GM19239 (cell line): ENCODE measurements at places on chromosomes 7 and 10.

DNA sequence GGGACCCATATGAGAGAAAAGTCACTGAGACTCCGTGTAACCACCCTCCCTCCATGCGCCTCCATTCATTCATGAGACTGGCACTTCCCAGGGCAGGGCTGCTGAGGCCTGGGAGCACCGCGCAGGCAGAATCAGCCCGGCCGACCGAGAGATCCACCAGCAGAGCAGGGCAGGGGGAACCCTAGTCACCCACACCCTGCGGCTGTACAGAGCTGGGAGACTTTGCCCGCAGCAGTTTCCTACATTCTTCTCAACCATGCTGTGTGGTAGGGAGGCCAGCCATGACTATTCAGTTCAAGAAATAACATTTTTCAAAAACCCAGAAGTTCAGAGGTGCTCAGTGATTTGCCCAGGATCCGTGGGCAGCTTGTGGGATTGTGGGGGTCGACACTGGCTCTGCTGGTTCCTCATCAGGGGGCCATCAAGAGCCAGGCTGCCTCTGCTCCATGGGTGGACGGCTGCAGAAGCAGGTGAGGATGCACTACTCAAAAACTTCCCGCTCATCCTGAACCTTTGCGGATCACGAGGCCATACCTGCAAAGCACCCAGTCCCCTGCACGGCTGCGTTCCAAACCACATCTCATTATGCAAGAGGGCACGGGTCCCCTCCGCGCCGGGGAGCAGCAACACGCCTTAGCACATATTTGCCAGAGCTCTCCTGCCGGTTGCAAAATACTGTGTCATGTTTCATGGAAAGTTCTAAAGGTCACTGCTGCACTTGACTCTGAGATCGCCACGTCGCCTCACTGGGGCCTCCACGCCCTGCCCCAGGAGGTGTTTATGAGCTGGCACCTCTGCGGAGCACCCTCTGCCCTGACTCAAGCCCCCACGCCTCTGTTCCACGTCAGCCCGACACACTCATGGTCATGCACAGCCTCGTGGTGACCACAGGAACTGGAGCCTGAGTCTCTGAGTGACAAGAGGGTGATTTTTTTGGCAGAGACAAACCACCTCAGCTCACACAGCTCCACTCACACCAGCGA, 132.0 kb downstream of the PRKAG2 start:
- no peak for DNase-seq

DNA sequence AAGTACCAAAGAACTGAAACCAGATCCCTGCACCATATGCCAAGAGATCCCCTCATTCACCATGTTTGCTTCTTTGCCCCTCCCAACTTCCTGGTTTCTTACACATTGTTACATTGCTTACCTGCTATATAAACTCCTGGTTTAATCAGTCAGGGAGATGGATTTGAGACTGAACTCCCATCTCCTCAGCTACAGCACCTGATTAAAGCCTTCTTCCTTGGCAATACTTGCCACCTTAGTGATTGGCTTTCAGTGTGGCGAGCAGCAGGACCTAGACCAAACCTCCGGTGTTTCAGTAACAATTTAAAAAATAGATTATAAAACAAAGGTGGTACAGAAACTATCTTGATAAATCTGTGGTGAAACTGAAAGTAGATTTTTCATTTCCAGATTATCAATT, 122.6 kb downstream of the ST7 start:
- DNase-seq: no peak

- DNase-seq: no peak
Observed at GRCh38 chr7:86844608-86845007, 200.9 kb downstream of the GRM3 start.

DNA sequence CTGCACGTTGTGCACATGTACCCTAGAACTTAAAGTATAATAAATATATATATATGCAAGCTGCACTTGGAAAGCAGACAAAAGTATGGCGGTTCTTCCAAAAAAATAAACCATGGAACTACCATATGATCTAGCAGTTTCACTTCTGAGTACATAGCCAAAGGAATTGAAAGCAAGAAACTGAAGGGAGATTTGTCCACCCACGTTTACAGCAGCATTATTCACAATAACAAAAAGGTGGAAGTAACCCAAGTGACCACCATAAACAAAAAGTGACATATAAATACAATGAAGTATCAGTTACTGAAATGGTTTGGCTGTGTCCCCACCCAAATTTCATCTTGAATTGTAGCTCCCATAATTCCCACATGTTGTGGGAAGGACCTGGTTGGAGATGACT, 525.3 kb upstream of the CELF2 start:
- no peak for DNase-seq

- no peak for DNase-seq
Observed at GRCh38 chr7:105480931-105481330, 41.1 kb downstream of the PUS7 start.

GRCh38 chr7:141407893-141408292, 143.3 kb upstream of the AGK start:
- DNase-seq: no peak

GRCh38 chr7:155518633-155519032, 27.7 kb downstream of the CNPY1 start:
- DNase-seq: no peak

DNA sequence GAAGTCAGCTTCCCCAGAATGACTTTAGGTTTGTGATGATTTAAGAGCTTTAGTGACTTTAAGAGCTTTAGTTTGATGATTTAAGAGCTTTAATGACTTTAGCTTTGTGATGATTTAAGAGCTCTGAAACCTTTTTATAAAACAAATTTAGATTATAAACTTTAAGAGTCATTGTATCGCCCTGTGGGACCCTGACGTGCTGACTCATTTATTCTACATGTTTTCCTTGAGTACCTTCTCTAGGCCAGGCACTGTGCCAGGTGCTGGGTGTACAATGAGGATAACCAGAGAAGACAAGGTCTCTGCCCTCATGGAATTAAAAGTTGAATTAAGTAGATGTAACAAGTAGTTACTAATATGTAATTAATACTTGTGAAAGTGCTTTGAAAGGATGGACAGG, 45.4 kb downstream of the CNNM1 start:
- DNase-seq: no peak

GRCh38 chr10:132385721-132386418, 11.1 kb upstream of the PWWP2B start:
- DNase-seq: no peak

- DNase-seq: no peak
Observed at GRCh38 chr10:2798336-2799022, 268.9 kb upstream of the PFKP start.

GRCh38 chr7:1964913-1965578, 267.7 kb downstream of the MAD1L1 start:
- no peak for DNase-seq

DNA sequence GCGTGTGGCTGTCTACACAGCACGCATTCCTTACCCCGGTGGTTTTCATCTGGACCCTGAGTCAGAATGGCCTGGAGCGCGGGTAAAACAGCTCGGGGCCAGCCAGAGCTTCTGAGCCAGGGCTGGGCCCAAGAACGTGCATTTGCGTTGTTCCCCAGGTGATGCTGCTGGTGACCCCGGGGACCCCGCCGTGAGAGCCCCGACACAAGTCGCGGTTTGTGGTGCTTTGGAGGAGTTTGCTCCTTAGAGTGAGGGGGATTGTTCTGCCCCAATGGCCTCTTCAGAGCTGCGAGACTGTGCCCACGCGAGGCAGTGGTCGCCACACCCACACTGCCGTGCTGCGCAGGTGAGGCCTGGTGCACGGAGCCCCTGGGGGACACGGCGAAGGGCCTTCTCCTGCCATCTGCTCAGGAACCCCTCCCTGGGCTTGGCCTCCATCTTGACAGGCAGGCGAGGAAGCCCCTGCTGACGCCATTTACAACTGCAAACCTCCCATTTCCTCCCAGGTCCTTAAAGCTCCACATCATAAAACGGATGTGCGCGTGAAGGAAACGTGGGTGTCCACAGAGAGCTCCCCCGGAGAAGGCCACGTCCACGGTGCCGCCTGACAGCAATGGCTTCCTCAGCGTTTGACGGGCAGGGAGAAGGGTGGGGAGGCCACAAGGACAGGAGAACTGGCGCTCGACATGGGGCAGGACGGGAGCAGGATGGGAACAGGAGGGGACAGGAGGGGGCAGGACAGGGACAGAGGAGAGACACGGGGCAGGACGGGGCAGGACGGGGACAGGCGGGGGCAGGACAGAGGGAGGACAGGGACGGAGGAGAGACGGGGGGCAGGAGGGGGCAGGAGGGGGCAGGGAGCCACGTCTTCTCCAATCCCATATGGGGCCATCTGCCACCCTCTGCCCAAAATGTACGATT, 477.2 kb downstream of the DNAJB6 start:
- no peak for DNase-seq

GRCh38 chr7:2621948-2622640, 9.7 kb upstream of the TTYH3 start:
- DNase-seq: no peak
